ENCODE measurements at places on chromosomes 2 and 18.

- no peak for DNase-seq
Observed at GRCh38 chr2:144343145-144343544, 176.8 kb downstream of the ZEB2 start.

DNA sequence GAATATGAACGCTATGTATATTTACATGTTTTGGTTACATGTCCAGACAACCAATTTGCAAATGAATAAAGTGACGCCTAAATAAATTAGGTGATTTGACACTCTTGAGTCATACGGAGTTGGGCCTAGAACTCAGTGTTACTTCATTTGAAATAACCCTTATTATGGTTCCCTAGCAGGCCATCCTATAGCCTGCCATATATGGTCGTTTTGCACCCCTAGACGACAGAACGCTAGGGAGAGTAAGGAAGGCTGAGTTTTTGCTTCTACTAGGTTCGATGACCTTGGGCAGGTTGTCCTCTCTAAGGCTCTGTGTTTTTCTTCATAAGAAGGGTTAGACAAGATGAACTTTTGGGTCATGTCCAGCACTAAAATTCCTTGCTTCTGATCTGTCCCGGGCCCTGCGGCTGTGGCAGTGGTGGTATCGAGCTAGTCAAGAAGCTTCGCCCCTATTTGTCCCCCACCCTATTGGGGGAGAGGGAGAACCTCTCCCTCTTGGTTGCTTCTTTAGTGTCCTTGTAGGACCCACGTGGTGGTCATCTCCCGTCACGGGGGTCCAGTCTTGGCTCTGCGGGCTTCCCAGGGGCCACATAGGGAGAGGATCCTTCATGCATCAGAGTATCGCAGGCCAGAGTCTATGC lies 574 bp upstream of the EML4 start:
- no peak for DNase-seq

GRCh38 chr2:54499661-54500060 lies 43.5 kb downstream of the SPTBN1 start:
- no peak for DNase-seq

- DNase-seq, result no peak
Observed at GRCh38 chr2:233142355-233142897, 82.3 kb downstream of the INPP5D start.

DNA sequence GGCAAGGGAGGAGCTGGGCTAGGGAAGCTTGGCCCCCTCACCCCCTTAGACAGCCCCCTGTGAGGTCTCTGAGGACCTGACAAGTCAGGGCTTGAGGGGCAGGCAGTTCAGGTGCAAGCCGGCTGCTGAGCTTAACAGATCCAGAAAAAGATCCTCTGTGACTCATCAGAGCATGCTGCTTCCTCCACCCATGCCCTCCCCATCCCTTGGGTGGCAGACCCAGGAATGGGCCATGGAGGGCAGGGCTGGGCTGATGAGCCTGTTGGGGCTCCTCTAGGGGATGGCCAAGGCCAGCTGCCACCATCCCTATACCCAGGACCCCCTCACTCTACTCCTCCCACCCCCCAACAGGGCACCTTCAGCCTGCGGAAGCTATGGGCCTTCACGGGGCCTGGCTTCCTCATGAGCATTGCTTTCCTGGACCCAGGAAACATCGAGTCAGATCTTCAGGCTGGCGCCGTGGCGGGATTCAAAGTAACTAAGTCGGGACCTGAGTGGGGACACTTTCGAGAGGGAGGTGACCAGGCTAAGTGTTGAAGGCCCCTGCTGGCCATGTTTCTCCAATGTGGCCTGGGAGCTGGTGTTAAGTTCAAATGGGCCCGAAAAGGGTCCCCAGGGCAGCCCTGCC lies 1.9 kb downstream of the SLC11A1 start:
- DNase-seq, result no peak

DNA sequence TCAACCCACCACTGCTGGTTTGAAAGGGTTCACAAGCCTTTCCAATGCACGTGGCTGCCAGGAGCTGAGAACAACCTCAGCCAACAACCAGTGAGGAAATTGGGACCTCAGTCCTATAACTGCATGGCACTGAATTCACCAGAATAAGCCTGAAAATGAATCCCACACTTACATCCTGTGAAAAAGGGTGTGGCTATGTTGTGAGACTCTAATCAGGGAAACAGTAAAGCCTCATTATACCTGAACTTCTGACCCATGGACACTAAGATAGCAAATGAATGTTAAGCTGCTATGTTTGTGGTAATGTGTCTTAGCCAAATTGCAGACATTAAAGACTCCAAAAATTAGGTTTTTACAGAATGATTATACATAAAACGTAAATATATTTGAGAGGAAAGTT lies 515.8 kb downstream of the IRS1 start:
- DNase-seq, result no peak

- DNase-seq, result peak; percentile 28
Observed at GRCh38 chr2:113225263-113226259, 51.8 kb downstream of the PSD4 start.

All from midbrain (tissue), 1 donor.